ENCODE measurements at places on chromosomes 6 and 20. TPM values are rescaled to one million over a fixed set of nuclear protein-coding genes. Genes with fewer than 3 reads are reported as not detected.

DNA sequence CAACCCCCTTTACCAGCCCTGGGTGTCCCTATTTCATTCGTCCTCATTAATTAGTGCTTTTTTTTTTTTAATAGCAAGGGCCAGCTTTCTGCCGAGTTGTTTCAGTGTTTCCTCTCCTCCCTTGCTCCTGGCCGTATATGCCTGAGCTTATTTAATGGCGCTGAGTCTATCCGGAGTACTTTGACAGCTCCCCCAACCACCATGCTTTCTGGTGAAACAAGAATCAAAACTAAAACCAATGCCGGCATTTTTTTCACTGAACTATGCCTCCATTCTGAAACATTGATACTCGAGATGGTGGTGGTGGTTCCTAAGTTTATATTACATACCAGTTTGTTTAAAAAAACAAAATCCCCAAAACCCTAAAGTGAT lies 1.2 kb downstream of the DCBLD1 start:
- DNase-seq = no peak

DNA sequence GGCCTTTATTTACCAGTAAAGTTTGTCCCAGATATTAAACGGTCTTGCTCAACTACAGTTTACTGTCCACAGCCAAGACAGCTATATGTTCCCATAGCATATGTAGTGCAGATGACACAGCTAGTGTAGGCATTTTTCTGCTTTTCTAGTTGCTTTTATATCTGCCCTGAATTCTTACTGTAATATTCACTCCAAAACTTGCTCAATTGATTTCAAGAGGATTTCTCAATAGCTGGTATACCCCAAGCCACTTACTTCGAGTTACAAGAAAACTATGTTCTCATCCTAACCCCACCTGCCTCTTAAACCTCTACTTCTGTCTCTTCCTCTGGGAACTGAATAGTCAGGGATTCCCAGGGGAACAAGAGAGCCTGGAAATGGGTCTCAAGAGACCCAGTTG lies 18.9 kb upstream of the ROS1 start:
- no peak for DNase-seq

GRCh38 chr20:9140162-9140760 lies 71.4 kb downstream of the PLCB4 start:
- DNase-seq = no peak

Gene CTCFL
- polyA plus RNA-seq = not detected

Gene SLC22A1
- 0.18 TPM for polyA plus RNA-seq

Gene PPDPF
- polyA plus RNA-seq = 93.5 TPM
